ENCODE measurements at places on chromosomes 4 and X.
A peak's percentile ranks its signal among the peaks of the same experiment; 100 is the strongest.

DNA sequence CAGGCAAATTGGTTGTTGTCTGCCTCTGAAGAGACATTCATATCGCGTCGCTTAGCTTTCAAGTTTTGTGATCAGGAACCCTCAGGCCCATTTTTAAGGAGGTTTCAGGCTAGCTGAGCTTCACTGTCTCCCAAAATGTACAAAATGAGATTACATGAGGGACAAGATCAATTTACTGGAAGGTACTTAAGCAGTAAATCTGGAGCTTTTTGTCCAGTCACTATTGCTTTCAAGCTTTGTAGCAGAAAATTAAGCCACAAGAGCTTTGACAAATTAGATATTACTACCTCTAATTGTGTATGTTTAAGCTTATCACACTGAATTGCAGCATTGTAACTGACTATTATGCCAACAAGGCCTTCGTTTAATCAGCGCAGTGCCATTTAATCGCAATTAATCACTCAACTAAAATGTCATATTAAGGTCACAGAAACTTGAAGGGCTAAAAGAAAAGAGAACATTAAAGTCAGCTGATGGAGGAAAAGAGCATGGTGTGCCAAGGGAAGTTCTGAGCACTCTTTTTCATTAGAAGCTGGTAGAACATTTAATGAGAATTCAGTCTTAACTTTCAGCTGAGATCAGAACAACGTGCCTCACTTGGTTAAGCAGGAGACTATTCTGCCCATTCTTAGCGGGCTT, 353.0 kb downstream of the FBXO8 start:
- no peak for DNase-seq

- DNase-seq, result no peak
These were observed 154.9 kb downstream of the FRMPD4 start for GRCh38 chrX:12292996-12293765.

- peak; percentile 14 for DNase-seq
These were observed 408.9 kb upstream of the CTSO start for GRCh38 chr4:156362581-156362980.

- no peak for DNase-seq
These were observed 508.5 kb upstream of the FAT1 start for GRCh38 chr4:187232196-187232595.

GRCh38 chr4:105059337-105059736, 87.3 kb upstream of the TET2 start:
- DNase-seq, result no peak

- no peak for DNase-seq
These were observed 10.2 kb downstream of the ADGRL3 start for GRCh38 chr4:61210186-61210939.

GRCh38 chr4:77193511-77194102, 36.6 kb downstream of the CCNG2 start:
- DNase-seq, result no peak

DNA sequence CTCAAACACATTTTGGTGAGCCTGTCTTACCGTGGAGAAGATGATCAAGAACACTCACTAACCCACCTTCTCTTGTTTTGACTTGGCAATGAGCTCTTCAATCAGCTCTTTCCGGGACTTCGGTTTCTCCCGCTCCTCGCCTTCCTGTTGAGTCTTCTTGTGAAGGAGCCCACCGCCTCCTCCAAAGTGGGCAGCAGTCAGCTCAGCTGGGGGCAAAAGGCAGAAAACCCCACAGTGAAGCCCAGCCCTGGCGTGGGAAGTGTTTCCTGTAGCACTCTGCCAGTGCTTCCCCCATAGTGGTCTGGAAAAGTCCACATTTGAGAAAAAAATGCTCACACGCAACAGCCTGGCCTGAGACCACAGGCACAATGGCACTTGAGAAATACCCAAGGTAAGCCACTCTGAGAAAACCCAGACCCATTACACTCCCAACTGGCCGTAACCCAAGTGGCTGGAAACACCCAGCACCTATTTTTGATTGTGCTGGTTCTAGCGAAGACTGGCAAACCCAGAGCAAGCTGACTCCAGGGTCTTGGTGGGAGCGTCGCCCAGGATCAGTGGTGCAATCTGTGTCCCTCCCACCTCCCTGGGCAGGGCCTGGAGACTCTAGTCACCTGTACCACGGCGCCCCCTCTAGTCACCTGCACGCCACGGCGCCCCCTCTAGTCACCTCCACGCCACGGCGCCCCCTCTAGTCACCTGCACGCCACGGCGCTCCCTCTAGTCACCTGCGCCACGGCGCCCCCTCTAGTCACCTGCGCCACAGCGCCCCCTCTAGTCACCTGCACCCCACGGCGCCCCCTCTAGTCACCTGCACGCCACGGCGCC, 8.6 kb downstream of the NOP14 start:
- DNase-seq, result no peak

GRCh38 chr4:13367244-13367643, 116.9 kb downstream of the RAB28 start:
- no peak for DNase-seq

DNA sequence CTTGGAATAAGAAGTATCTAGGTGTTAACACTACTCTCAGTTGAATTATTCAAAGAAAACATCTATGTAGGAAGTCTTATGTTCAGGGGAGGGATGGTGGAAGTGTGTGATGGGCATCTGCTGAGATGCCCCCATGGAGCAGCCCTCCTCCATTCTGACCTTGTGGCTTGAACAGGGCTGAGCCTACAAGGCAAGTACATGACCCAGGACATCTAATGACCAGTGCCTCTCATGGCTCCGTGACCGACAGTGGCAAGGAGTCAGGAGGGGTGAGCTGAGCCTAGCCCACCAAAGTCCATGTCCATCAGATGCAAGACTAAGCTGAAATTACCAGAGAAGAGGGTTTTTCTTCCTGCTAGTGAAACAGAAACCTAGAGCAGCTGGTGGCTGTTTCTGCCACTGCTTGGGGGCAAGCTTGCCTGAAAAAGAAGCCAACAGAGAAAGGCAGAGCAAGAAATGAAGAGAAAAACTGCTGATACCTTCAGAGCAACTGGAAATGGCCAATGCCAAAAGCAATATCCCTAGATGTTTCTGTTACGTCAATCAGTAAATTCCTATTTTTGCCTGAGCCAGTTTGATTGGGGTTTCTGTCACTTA, 113.5 kb downstream of the TSPAN5 start:
- no peak for DNase-seq

- DNase-seq, result no peak
These were observed 17.5 kb upstream of the CORIN start for GRCh38 chr4:47855350-47855749.

- DNase-seq, result peak; percentile 61
These were observed at the start of gene TSPAN5 for GRCh38 chr4:98658287-98659105. Gene TSPAN5, minus strand, starts transcription at chr4:98658611.

GRCh38 chrX:11296051-11296450, 2.8 kb downstream of the AMELX start:
- no peak for DNase-seq

GRCh38 chr4:19254486-19254885, 997.2 kb upstream of the SLIT2 start:
- DNase-seq, result no peak

DNA sequence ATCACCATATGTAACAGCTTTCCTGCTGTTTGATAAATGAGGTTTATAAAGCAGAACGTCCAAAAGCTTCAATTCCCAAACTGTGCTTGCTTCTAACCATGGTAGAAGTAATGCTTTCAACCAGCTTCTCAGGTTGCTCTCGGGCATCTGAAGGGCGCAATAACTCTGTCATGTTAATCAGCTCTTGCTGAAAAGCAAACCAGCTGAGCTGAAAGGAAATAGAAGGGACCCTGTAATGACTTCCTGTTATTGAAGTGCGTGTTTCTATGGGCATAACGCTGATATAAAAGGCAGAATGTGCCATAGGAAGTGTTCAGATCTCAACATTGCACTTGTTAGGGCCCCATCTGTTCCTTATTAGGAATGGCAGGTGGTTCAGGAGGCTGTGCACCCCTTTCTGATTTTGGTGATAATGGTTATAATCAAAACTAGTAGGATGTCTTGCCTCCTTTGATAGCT, 21.2 kb downstream of the HERC3 start:
- no peak for DNase-seq

GRCh38 chrX:56000174-56000573, 232.0 kb upstream of the KLF8 start:
- DNase-seq, result no peak

DNA sequence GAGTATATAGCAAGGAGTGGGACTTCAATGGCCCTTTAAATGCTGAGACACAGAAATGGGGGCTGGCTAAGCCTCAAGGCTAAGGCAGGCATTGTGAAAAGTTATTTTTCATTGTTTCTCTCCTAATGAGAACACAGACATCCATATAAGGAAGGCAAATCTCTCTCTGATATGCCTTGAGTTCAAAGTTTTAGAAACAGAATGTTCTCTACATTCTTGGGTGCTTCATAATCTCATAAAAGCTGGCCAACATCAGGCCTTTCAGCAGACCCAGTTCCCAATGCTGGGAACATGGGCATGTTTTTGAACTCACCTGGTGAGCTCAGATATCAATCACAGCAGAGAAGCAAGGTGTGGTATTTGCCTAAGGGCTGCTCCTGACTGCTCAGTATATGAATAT, 19.4 kb upstream of the RAB40A start:
- DNase-seq, result no peak

DNA sequence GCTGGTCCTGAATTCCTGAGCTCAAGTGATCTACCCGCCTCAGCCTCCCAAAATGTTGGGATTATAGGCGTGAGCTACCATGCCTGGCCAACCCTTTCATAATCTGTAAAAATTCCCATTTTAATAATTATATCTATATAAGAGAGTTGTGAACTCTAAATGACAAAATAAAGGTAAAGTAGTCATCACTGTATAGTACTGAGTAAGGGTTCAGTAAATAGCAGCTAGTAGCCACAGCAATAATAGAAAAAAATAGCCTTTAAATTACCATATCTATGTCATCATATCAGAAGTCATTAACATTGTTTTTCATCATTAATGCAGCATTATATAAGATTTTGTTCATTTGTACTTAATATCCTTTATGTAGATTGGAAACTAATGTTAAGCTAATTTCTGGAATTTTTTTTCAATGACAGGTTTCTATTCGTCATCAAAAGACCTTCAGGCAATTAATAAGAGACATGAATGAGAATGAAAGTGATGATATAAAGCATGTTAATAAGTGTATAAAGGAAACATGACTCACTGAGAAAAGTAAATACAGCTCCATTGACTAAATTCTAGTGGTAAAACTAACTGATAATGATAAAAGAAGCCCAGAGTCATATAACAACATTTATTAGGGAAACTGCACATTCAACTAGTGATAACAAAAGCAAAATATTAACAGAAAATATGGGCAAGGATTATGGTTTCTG, 85.9 kb upstream of the UGT8 start:
- no peak for DNase-seq

GRCh38 chrX:109537324-109537665, 651 bp downstream of the NXT2 start:
- peak; percentile 32 for DNase-seq

DNA sequence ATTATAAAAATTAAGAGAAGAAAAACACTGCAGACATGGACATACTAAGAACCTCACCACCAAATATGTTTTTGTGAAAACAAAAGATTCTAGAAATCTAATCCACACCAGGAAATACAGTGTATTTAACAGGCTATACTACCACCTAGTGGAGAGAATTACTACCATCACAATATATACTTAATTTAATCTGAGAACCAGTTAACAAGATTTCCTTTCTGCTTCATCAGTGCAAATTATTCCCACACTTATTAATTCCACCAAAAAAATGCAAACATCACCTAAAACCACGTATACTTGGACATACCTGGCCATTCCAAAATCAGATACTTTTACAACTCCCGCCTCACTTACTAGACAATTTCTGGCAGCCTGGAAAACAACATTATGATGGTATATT, 7.0 kb upstream of the TXK start:
- peak; percentile 43 for DNase-seq

DNA sequence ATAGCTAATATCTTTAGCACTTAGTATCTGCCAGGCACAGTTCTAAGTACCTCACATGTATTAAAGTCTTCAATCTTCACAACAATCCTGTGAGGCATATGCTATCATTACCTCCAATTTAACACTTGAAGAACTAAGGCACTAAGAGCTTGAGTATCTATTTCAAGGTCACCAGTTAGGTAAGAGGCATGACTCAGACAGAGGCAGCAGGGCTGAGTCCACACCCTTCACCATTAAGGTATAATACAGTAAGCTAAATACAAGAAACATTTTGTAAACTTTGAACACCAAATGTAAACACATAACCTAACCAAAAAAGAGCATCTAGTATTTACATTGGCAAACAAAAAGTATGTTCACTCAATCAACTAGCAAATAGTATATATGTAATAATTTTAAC, 1410.9 kb downstream of the PCDH18 start:
- no peak for DNase-seq

GRCh38 chr4:53706422-53707032, 115.2 kb upstream of the LNX1 start:
- DNase-seq, result peak; percentile 30

- DNase-seq, result no peak
These were observed 51.9 kb upstream of the INTU start for GRCh38 chr4:127580891-127581290.

- DNase-seq, result no peak
These were observed 32.9 kb upstream of the DSPP start for GRCh38 chr4:87575408-87575807.

GRCh38 chr4:87067124-87067885, 132.5 kb downstream of the AFF1 start:
- no peak for DNase-seq

- DNase-seq, result no peak
These were observed 12.1 kb downstream of the DCTD start for GRCh38 chr4:182905038-182905437.

DNA sequence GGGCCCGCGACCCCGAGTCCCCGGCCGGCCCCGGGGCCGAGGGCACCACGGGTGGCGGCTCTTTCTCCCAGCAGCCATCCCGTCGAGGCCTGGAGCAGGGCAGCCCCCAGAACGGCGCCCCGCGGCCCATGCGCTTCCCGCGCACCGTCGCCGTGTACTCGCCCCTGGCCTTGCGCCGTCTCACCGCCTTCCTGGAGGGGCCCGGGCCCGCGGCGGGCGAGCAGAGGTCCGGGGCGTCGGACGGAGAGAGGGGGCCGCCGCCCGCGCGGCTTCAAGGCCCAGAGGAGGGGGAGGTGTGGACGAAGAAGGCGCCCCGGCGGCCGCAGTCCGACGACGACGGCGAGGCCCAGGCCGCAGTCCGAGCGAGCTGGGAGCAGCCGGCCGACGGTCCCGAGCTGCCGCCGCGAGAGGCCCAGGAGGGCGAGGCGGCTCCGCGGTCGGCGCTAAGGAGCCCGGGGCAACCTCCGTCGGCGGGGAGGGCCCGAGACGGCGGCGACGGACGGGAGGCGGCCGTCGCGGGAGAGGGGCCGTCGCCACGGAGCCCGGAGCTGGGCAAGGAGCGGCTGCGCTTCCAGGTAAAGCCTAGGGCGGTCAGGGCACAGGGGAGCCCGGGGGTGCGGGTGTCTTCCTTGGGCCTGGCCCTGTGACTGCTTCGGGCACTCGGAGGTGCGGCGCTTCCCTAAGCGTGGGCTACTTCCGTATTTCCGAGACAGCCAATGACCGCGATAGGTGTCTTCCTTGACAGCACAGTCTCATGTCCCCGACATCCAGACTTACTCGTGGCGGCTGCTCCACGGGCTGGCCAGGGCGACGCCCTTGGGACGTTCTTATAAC, 845 bp downstream of the ZAR1 start:
- no peak for DNase-seq

GRCh38 chrX:13837290-13837745, 20.4 kb upstream of the GPM6B start:
- DNase-seq, result no peak

- no peak for DNase-seq
These were observed 54.1 kb upstream of the GABRE start for GRCh38 chrX:152028579-152028978.
